ENCODE measurements at places on chromosomes 5 and 9.
A peak's percentile ranks its signal among the peaks of the same experiment; 100 is the strongest.

DNA sequence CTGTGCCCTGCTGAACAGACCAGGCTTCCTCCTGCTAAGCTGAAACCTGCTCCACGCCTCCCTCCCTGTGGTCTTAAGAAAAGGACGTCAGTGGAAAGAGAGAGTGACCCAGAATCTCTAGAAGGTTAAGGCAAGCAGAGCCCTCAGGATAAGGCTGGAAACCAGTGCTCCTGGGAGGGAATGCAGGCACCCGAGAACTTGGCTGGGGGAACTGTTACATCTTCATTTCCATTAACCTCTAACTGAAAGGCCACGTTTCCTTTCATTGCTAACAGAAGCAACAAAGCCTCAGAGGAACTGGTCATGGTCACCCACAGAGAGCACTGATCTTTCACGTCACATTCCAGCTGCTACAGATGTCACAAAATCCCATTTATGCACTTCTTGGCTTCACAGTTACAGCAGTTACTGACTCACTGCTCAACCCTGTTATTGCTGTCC is 26.1 kb upstream of the AKNA start:
- DNase-seq = peak; percentile 59

- DNase-seq = no peak
These were observed 336.9 kb upstream of the DMAC1 start for GRCh38 chr9:8136477-8136876.

GRCh38 chr5:157113002-157113401 is 4.2 kb upstream of the HAVCR2 start:
- peak; percentile 11 for DNase-seq

DNA sequence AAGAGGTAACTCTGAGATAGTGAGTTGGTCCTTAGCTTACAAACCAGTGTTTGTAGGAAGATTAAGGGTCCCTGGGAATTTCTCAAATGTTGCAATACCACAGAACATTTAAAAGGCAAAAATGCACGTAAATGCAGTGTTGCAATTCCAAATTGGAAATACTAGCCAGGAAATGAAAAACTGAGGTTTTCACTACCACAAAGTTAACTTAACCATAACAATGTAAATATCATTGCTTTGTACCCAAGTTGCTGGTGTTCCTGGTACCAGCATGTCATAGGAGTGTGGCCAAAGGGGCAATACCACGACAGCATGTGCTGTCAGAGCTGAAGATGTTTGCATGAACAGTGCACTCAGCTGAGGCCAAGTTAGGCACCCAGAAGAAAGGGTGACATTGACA is 382.9 kb downstream of the GLIS3 start:
- DNase-seq = peak; percentile 93

DNA sequence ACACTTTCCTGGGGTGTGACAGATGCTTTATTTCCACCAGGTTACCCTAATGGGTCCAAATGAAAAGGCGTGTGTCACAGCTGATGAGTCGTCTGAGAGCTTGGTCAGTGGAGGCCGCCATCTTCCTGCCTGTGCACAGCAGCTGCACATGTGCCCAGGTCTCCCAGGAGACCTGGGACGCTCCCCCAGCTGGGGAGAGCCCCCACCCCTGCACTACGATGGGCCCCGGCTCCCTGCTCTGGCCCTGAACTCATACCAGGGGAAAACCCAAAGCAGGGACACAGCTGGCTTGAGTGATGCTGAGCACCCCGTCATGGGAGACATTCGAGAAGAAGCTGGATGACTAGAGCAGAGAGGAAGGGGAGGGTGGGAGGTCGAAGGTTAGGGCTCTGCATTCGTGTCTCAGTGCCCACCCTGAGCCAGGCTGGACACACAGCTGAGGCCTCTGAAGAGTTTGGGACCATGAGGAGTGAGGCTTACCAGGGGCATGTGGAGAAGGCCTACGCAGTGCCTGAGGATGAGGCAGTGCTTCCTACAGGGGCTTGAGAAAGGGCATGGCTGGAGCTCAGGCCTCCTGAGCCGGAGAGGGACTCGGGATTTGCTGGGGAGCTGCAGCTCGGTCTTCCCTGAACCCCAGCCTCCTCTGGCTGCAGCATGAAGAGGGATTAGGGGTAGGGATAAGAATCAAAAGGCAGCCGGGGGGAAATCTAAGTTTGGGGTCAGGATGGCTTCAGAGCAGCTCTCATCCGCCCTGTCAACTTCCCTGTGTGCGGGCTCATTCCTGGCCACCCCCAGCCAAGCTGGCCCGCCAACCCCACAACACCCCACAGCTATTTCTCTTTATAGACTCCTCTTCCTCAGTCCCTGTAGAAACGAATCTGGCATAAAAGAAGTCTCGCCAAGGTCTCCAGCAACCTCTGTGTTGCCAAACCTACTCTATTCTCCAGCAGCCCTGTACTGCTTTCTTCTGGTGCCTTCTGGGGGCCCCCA is 42.2 kb upstream of the RNU6ATAC start:
- no peak for DNase-seq

- DNase-seq = no peak
These were observed 111.4 kb upstream of the ARRDC3 start for GRCh38 chr5:91494447-91494996.

DNA sequence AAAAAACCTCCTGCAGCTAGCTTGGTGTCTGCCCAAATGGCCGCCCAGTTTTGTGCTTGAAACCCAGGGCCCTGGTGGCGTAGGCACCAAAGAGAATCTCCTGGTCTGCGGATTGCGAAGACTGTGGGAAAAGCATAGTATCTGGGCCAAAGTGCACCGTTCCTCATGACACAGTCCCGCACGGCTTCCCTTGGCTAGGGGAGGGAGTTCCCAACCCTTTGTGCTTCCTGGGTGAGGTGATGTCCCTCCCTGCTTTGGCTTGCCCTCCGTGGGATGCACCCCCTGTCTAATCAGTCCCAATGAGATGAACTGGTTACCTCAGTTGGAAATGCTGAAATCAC is 83.0 kb upstream of the JAK2 start:
- no peak for DNase-seq

DNA sequence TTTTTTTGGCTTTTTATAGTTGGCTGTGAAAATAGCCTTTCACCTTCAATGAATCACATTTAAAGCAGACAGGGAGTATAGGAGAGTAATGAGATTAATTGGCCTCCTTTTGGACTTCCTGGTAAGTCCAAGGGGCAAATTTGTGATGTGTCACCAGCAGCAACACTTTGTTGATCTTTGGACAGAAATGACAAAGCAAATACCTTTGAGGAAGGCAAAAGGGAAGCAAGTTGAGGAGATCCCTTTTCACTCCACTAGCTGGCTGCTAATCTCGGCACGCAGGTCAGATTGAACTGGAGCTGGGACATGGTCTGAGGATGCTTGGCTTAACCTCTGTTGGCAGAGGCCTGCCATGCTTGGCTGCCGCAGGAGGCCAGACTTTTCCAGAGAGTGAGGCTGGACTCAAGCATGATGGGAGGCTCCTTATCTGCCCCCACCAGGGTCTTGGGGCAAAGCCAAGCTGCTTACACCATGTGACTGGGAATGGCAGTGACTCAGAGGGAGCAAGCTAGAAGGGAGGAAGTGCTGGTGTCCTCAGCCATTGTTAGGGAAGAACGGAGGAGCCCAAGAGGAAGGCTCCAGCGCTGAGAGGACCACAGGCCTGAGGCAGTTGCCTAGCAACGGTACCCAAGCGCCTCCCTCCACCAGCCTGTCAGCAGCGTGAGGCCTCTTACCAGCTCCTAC is 174.5 kb upstream of the MAP1B start:
- peak; percentile 31 for DNase-seq

DNA sequence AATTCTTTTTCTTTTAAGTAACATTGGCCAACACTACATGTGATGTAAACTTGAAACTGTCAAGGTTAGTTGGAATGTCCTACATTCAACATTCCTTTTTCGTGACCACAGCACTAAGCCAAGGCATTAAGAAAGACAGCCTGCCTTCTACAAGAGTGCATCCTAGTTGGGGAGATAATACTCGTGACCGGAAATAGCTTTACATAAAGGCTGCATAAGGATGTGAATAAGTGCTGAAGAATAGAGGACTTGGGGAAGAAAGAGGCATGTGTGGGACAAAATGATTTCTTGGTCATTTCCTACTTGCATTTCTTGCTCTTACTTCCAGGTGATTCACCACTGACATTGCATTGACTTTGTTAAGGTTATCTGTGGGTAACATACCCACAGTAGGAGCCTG is 282.0 kb downstream of the DMRT2 start:
- no peak for DNase-seq

GRCh38 chr5:35284364-35284763 is 54.1 kb upstream of the PRLR start:
- no peak for DNase-seq

DNA sequence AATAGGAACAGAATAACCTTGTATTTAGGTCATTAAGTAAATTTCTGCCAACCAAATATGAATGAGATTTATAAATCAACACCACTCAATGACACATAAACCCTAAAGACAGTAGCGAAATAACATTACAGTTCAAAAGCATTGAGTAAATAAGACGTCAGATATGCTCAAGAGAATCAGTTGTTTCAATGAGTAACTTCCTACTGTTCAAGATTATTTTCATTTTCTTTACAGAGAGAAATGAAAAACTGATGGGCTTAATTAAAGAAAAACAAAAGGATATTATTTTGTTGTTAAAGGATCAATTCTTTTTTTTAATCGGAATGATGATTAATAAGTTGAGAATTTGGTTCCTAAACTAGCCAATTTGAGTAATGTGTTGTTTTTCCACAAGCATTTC is 150.1 kb downstream of the BNC2 start:
- no peak for DNase-seq

- DNase-seq = peak; percentile 65
These were observed at the start of gene PIP5K1B for GRCh38 chr9:68704814-68705530. PIP5K1B (plus strand) TSS chr9:68705240; CDS start chr9:68822615, 117,375 bp downstream.

DNA sequence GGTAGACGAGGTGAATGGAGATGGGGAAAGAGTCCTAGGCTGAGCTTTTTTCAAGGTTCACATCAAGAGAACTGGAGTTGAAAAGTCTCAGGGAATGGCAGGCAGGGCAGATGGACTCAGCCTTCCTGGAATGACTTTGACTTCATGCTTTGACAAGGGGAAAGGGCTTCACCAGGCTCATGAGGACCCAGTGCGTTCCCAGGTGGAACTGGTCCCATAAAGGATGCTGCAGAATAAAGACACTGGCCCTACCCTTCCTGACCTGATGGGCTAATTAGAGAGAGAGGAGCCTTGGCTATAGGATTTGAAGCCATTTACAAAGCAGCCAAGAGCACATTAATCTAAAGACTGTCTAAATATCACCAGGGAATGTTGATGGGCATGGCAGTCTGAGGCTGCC is 63.8 kb downstream of the IL31RA start:
- DNase-seq = no peak

- DNase-seq = no peak
These were observed 423.7 kb upstream of the ST8SIA4 start for GRCh38 chr5:101326766-101327165.

DNA sequence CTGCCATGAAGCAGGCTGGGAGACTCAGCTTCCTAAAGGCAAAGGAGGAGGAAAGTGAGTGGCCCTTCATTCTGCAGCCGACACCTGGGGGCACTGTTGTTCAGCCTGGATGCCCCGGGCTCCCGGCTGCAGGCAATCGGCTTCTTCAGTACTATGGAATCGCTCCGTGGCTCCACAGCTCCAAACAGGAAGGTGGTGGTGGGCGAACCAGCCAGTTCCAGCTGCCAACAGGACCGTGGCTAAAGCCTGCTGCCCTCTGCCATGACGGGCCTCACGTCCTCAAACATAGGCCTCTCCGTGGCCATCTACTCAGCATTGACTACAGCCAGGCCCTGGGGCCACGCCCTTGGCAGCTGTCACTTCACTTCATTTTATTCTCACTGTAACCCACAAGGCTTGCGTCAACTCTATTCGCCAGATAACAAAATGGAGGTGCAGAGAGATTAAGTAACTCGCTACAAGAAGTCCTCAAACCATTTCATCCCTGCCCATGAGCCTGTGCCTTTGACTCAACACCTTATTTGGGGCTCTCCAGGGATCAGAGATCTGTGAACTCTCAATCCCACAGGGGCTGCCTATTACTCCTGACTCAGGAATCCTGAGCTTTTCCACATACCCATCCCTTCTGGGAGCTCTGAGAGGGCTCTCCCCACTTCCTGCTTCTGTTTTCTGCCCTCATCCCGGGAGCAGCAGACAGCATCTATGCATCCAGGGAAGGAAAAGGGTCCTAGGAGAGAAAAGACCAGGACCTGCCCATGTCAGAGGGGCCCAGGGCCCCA is 38.0 kb downstream of the PAX5 start:
- DNase-seq = peak; percentile 30

DNA sequence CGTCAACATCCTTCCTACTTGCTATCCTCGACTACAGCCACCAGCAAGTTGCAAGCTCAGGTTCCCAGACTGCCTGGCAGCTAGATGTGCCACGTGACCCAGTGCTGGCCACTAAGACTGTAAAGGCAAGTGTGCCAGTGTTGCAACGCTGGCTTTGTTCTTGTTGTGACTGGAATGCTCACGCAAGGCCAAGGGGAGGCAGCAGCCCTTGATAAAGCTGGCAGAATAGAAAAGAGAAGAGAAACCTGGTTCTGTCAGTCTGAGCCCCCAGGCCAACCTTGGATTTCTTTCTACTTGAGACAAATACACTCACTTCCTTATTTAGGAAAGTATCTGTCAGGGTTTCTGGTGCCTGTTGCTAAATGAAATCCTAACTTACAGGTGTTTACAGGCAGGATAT is 113.0 kb downstream of the KLHL3 start:
- DNase-seq = peak; percentile 18

GRCh38 chr5:171395042-171395441 is 7.4 kb downstream of the NPM1 start:
- no peak for DNase-seq

- DNase-seq = no peak
These were observed 13.1 kb downstream of the LPCAT1 start for GRCh38 chr5:1510631-1511030.

- no peak for DNase-seq
These were observed 175.2 kb downstream of the FBXL17 start for GRCh38 chr5:108206707-108207106.

- no peak for DNase-seq
These were observed 223.3 kb downstream of the DIRAS2 start for GRCh38 chr9:90419221-90419851.

GRCh38 chr5:544675-545355 is 20.6 kb upstream of the SLC9A3 start:
- no peak for DNase-seq

DNA sequence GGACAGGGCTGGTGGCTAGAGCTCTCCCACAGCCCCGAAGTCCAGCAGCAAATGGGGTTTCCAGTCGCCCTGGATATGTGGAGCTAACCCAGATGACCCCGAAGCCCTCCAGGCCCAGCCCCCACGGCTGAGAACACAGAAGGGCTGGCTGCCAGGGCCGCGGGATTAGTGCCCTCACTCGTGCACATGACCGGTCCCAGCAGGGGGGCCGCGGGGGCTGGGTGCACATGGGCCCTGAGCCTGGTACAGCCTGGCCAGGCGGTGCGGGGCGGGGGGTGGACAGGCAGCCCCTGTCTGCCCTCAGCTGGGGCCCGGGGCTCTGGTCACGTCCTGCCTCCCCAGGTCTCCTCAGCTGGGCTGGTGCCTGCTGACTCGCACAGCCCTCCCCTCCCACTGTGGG is 5.9 kb downstream of the SSNA1 start:
- no peak for DNase-seq

DNA sequence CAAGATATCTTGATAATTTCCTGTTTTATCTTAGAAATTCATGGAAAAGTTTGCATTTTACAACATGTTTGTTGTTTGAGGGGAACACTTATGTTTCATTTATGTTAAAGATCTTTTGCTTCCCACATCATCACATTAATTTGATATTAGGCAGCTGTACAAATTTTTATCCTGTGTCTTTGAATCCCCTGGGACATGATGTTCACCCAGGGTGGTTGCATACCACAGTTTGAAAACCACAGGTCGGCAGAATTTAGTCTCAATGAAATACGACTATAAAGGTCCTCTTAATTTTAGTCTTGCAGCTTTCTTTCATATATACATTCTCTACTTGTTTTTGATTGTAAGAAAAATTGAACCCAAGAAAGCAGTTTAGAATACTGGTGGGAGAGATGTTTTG is 3.7 kb downstream of the NAA35 start:
- no peak for DNase-seq

Measured in adipocyte (in vitro differentiated cells).